CD4-positive, alpha-beta memory T cell (primary cell): ENCODE measurements at places on chromosomes 16 and 17.
A peak's percentile ranks its signal among the peaks of the same experiment; 100 is the strongest.

- no peak for DNase-seq
These were observed 38.3 kb upstream of the HAPSTR1 start for GRCh38 chr16:9053006-9053601.

DNA sequence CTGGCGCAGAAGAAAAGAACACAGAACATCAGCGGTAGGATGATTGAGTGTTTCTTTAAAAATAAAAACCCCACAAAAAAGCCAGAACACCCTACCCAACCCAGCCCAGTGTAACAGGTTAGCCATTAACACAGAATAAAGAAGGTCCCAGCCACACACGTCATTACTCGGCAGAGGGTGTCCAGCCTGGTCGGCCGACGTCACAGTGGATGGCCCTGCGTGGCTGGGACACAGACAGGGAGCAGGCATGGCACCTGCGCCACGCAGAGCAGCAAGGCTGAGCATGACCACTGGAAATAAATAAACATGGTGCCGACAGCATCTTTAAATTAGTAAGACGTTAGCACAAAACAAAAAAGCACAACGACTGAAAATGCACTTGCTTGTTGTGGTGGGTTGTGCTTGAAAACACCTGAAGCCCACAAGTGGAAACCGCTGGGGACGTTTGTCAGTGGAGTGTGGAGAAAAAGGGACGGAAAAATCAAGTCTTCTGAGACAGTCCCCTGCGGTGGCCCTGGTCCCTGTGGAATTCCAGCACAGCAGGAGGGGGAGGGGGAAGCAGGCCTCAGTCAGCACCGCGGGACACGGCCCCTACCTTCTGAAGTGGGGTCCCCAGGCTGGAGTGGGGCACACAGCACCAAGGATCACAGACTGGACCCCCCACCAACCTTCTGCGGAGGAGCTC is 39.2 kb downstream of the SLC7A5 start:
- no peak for DNase-seq

- peak; percentile 44 for DNase-seq
These were observed 14.7 kb upstream of the SKAP1 start for GRCh38 chr17:48444516-48445247.

DNA sequence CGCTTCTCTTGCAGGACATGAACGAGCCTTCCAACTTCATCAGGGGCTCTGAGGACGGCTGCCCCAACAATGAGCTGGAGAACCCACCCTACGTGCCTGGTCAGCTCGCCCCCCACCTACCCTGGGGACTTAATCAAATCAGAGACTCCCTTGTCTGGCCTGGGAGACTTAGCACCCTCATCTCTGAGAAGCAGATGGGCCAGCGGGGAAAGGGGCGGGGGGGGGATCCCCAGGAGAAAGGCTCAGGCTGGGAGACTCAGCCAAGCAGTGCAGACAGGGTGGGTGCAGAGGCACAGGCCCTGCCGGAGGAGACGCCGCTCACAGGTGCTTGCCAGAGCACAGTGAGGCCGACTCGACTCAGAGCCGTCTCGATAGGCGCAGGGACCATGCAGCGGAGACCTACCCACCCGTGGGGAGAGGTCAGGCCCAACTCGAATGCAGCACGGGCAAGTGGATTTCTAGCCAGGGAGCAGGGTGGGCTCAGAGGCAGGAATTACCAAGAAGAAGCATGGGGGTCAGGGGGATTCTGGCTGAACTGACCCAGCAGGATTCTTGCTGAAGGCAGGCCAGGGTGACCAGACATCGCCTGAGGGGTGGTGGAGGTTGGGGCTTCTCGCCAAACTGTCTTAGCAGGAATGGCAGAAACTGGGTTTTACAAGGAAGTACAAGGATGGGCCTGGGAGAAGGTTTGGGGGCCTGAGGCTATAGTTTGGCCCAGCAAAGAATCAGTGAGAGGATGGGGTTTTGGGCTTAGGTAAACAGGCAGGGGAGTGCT is 9.7 kb downstream of the GAA start:
- DNase-seq: no peak

DNA sequence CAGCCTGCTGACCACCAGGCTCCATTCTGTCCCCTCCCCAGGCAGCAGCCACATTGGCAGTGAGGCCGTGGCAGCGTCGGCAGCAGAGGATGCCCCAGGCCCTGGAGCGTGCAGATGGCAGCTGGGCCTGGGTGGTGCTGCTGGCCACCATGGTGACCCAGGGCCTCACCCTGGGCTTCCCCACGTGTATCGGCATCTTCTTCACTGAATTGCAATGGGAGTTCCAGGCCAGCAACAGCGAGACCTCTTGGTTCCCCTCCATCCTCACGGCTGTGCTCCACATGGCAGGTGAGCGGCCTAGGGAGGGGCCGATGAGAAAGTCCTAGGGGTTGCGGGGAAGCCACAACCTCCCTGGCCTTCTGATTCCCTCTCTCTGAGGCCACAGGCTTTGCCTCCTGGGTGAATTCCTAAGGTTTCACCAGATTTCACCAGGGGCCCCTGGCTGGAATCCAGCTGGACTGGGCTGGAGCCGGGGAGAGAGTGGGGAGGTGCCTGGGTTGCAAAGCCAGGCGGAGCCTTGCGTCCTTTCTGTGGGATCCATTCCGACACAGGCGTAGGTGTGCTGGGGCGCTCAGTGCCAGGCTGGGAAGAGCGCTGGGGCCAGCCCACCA is 5.9 kb downstream of the SLC16A5 start:
- no peak for DNase-seq
